ENCODE measurements at places on chromosomes 11 and 22.

GRCh38 chr11:31801298-31801702 lies 9.8 kb downstream of the PAX6 start:
- DNase-seq: no peak

DNA sequence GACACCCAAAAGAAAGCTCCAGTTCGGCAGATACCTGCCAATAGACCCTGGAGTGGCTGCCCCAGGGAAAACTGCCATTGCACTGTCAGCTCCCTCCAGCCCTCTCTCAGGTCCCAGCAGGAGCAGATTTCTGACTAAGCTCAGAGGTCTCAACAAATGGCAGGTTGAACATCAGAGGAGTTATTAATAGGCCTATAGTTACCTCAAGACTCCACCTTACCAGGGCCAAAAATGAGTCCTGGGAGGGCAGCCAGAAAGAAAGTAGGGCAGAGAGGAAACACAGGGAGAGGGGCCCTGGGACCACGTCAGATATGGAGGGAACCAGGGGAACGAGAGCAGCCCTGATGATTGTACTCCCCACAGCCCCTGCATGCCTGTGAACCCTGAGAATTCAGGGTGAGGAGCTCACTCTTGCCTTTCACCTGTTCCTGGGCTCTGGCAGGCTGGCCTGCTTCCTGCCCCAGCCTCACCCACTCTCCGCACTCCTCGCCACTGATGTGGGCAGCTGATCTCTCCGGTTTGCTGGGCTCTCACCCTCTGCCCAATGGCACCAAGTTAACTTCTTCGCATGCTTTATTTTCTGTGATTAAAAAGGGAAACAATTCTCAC lies 4.3 kb upstream of the RGL4 start:
- DNase-seq: no peak

DNA sequence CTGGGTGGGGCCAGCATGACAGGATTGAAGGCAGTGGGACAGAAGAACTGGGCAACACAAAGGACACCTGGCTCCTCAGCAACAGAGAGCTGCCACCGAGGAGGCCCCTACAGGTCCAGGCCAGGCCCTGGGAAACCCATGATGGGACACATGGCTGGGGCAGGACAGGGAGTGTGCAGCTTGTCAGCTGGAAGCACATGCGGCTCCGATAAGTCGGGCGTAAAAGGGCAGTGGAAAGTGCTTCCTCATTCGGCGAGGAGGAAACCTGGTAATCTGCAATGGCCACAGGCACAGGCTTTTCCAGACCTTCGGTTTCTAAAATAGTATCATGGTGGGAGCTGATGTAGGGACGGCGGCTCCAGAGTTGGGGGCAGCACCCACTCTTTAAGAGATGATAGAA lies 16.5 kb downstream of the GNAZ start:
- no peak for DNase-seq

DNA sequence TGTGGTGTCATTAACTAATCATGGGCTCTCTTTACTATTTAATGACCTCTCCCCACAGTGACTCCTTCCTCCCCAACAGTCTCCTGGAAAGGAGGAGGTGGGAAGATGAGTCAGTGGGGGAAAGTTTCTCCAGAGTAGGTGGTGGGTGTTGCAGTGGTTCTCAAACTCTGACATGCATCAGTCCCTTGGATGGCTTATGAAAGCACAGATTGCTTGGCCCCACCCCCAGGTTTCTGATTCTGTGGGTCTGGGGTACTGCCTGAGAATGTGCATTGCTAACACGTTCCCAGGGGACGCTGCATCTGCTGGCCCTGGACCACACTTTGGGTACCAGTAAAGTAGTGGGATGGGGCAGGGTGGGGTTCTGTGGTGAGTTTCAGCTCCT lies 9.8 kb downstream of the CD82 start:
- DNase-seq: peak; percentile 54

DNA sequence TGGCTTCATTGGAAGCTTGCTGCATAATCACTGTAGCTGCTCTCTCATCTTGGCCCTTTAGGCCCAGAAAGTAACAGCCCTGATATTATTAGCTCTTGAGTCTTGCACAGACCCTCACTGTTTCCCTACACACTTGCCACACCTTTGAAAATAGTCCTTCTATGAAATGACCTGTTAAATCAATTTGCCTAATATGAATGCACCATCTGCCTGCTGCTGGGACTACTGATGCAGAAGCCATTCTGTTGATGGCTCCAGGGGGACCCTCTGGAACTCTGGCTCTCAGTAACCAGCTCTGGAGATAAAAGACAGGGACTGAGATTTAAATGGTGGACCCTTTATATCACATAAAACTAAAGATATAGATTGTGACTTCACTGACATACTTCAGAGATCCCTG lies 14.7 kb upstream of the AMPD3 start:
- no peak for DNase-seq

DNA sequence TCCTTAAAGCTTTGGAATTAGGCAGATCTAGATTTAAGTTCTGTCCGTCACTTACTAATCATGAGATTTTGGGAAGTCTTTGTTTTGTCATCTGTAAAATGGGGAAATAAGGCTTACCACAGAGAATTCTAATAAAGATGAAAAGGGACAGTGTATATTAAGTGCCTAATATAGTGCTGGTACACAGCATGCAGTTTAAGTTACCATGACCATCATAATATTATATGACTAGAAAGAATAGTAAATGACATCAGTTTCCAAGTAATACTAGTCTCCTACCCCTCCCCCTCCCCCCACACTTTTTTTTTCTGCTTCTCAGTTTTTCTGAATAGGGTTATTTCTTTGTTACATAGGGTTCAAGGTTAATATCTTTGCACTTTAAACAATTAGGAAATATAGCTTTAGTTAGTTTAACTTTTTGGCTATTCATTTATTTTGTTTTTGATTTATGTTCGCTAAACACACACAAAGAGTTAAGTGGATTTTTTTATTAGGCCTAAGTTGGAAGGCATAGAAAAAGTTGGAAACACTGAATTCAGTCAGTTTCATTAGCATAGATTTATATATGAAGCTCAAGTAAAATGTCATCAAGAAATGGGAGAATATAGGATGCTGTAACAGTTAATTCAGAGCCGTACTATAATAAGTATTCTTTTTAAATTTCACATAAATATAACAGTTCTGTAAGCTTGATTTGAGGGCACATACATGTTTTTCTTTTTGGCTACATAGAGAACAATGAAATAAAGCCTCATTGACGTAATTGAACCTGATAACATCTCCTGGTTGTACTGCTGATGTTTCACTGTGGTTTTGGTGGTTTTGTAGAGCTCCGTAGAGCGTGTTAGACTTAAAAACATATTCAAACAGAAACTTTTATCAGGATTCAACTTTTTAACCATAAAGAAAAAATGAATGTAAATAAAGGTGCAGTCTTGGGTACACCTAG lies 121.2 kb downstream of the PDE3B start:
- peak; percentile 53 for DNase-seq

DNA sequence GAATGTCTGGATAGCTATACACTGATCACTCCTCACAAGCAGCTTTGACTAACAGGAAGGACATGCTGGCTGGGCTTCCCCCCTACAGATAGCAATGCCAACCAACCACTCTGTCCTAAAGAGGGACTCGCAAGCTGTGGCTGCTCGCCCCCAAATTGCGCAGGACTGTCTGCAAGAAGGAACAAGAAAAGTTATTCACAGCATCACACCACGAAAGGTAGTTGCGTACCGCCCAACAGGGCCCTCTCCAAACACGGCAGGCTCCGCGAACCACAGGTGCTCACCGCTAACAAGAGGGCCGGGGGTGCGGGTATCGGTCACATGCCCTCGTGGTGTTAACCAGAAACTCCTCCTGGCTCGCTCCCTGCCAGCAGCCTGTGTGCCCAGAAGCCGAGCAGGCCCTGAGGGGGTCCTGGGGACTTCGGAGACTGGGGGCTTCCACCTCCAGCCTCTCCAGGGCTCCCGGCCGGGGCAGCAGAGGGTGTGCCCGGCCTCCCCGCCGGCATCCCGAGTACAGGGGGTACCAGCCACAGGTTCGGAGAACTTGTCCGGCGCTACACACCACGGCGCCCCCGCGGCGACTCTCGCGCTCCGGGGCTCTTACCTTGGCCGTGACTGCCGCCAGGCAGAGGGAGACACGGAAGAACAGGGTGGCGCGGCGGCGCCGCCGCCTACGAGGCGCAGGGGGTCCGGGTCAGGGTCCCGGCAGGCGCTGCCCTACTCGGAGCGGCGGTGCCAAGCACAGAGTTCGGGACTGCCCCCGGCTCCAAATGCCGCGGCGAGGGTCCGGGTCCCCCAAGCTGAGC lies 682 bp downstream of the LARGE1 start:
- no peak for DNase-seq

DNA sequence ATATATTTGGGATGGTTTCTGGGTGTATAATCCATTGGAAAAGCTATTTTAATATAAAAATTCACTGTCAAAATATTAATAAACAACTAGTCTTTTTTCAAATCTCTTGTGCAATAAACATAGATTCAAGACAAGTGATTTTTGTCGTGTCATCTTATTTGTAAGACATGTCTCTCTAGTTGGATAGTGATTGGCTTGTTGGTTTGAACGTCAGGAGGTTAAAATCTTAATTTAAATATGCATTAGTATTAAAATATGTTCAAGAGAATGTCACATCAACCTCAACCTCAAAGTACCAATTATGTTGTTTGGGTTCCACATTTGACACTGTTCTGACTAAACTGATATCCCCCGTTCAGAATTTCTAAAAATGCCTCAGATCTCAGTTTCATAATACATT lies 287.6 kb downstream of the CASP12 start:
- no peak for DNase-seq

DNA sequence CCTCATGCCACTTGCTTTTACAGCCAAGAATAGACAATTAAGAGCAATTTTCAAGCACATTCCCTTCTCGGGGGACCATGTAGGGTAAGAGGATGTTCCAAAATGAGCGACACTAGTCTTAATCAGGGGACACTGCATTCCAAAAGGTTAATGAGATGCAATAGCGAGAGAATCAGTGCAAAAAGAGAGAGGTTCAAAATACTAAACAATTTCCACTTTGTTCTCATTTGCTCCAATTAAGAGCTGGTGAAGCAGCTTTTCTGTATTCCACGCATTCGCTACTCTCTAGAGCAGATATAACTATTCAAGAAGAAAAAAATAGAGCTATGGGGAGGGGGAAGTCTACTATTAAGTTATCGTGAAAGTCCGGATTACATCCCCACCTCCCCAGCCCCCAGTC lies 811 bp downstream of the LRRC4C start:
- DNase-seq: no peak

- DNase-seq: no peak
Measured at GRCh38 chr22:37604875-37605274, 3.8 kb upstream of the GGA1 start.

- no peak for DNase-seq
Measured at GRCh38 chr11:116712428-116712827, 60.4 kb downstream of the BUD13 start.

GRCh38 chr22:29477723-29478318 lies 2.2 kb upstream of the NEFH start:
- no peak for DNase-seq

DNA sequence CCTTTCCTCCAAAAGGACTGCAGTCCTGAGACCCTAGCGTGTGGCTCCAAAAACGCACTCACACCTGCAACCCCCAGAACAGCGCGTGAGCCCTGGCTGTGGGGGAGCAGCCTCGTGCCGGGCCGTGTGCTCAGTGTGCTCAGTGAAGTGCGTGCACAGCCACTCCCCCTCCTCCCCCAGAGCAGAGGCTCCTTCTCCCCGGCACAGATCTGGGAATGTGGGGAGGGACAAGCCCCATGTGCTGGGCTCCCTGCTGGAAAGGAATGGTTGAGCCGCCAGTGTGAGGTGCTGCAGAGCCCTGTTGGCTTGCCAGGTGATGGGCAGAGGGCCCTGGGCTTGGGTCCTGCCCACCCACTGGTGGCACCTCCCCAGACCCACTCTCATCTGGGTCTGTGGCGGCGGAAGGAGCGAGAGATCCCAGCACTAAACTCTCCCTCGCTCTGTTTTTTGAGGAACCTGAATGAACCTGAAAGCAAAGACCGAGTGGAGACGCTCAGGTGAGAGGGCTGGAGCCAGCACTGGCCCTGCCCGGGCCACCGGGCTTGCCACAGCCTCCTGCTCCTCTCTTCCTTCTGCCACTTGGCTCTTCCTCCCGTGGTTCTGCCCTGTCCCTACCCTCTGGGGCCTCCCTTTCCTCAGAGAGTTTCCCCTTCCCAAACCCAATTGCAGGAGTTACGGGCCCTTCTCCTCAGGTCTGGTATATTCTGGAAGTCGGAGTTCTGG lies 9.0 kb downstream of the RCOR2 start:
- no peak for DNase-seq

- DNase-seq: no peak
Measured at GRCh38 chr11:28877340-28877739, 769.2 kb downstream of the METTL15 start.

DNA sequence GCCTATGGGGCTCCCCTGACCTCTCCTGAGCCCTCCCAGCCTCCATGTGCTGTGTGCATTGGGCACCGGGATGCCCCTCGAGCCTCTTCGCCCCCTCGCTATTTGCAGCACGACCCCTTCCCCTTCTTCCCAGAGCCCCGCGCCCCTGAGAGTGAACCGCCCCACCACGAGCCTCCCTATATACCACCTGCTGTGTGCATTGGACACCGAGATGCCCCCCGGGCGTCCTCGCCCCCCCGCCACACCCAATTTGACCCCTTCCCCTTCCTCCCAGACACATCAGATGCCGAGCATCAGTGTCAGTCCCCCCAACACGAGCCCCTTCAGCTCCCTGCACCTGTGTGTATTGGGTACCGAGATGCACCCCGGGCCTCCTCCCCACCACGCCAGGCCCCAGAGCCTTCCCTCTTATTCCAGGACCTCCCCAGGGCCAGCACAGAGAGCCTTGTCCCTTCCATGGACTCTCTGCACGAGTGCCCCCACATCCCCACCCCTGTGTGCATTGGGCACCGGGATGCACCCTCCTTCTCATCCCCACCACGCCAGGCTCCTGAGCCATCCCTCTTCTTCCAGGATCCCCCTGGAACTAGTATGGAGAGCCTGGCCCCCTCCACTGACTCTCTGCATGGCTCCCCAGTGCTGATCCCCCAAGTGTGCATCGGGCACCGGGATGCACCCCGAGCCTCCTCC lies 28.8 kb downstream of the TRIOBP start:
- DNase-seq: no peak

DNA sequence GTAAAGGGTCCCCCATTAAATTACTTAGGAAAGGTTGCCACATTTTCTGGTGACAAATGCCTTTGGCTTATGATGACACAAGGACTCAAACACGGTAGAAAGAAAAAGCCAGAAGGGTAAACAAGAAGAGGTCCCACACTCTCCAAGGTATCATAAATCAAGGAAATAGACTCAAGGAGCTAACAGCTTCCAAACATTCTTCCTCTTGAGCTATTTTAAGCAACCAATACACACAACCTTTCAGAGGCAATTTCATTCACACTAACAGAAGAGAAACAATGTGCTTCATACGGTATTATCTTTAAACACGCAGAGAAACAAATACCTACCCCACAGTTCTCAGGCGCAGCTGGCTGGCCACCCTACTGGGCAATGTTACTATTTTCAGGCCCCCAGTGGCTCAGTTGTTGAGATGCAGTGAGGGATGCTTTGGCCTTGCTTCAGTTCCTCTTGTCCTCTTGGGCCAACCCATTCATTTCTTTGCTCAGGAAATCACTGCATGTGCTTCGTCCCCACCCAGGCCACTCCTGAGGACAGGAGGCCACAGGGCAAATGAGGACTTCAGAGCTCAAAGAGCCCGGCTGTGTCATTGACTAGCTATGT lies 15.8 kb downstream of the ABTB2 start:
- DNase-seq: peak; percentile 59

- DNase-seq: no peak
Measured at GRCh38 chr11:14290422-14290821, 68.6 kb downstream of the RRAS2 start.
